LoVo (cell line): ENCODE measurements at places on chromosomes 1 and 21.

- no peak for DNase-seq
Measured at GRCh38 chr1:24984300-24984699, 54.2 kb upstream of the RUNX3 start.

GRCh38 chr1:156524481-156524869, 23.9 kb upstream of the MEF2D start:
- no peak for DNase-seq

DNA sequence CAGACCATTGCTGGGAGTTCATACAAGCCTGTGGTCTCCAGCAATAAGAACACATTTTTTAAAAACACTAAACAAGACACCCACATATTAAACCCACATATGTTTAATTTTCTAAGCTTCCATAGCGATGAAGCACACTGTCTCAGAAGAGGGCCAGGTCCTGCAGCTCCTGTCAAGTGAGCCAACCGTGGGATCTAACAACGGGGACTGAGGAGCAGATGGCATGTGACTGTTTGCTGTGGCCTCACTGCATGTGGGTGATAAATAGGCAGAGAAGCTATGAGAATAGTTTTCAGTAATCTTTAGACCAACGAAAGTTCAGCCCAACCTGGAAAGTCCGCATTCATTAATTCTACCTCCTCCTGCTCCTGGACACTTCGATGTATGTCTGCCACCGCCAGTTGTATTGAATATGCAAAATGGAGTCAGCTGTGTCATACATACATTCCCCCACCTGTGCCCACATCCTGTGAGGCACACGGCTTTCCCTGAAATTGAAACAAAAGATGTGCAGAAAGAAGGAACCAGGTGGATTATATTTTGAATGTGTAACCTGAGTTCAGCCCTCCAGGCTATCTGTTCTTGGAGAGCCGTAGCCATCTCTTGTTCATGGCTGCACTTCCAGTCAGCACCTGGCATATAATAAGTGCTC, 88.2 kb downstream of the MIS18A start:
- no peak for DNase-seq

GRCh38 chr1:152050886-152051675, 14.3 kb upstream of the S100A11 start:
- DNase-seq, result peak; percentile 28

DNA sequence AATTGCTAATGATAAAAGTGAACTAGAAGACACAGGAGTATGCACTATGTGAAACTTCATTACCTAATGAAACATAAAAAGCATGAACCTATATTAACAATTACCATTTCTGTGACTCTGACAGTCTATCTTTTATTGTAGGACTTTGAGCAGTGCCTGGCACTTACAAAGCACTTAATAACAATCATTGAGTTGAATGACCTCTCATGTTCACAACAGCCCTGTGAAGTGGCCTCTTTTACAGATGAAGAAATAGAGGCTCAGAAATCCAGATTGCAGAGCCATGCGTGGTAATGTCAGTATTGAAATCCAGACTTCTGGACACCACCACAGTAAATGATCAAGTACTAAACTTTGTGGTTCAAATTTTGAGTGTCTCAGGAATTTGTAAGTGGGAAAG, 326.4 kb downstream of the NTNG1 start:
- DNase-seq, result no peak

DNA sequence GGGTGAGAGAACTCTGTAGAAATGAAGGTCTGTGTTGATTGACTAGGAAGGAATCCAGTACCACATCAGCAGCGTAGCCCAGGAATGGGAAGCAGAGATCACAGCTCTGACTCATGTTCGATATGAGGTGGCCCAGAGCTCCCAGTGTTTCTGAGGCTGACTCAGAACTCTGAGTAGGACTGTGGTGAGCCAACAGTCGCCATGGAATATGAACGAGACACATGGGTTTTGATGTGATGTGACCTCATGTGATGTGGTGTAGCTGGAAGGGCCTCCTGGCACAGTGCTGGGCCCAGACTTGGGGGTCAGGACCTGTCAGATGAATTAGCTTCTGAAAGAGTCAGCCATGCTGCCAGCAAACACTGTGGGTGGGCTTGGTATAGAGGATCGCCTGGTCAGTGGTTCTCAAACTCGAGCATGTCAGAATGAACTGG, 237.0 kb downstream of the MRPL39 start:
- no peak for DNase-seq

GRCh38 chr1:183776731-183777130, 28.2 kb upstream of the RGL1 start:
- DNase-seq, result no peak

GRCh38 chr1:218931324-218931723, 242.4 kb upstream of the LYPLAL1 start:
- no peak for DNase-seq

GRCh38 chr1:189693140-189693539, 784.5 kb downstream of the BRINP3 start:
- no peak for DNase-seq

GRCh38 chr1:31646259-31646960, 1.7 kb upstream of the PEF1 start:
- DNase-seq, result no peak

DNA sequence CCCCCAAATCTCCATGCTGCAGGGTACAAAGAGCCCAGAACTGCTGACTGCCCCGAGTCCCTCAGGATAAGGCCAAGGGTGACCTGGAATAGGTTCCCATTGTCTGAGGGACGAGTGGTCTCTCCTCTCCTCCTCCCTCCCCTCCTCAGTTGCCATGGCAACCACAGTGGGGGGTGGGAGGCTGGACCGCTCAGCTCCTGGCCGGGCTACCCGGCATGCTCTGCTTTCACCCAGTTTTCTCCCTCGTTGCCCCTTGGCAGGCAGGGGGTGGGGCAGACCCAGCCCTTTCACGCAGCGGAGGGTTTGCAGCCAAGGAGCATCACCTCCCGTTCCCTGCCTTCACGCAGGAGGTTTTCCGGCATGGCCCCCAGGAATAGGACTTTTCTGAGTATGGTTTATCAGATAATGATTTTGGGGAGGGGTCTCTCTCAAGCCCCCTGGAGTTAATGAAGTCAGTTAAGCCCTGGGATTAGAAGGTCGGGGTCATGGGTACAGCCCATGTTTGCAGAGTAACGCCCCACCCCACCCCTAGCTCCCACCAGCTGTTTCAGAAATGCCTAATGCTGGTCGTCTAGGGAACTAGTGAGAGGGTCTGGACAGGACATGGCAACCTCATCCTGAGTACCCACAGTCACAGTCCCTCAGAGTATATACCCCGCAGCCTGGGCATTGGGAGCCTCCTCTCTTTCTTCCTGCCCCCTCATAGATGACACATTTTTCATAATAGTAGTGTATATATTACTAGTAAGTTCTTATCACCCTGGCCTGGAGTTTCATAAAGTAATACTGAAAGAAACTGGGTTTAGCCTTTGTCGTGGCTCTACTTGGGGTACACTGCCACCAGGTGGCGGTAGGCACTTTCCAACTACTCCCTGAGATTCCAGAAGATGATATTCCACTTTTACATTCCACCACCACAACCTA, 20.7 kb downstream of the C1QB start:
- DNase-seq, result peak; percentile 63

GRCh38 chr1:218874801-218875400, 298.8 kb upstream of the LYPLAL1 start:
- no peak for DNase-seq

GRCh38 chr1:160251011-160251410, 11.3 kb downstream of the DCAF8 start:
- no peak for DNase-seq

DNA sequence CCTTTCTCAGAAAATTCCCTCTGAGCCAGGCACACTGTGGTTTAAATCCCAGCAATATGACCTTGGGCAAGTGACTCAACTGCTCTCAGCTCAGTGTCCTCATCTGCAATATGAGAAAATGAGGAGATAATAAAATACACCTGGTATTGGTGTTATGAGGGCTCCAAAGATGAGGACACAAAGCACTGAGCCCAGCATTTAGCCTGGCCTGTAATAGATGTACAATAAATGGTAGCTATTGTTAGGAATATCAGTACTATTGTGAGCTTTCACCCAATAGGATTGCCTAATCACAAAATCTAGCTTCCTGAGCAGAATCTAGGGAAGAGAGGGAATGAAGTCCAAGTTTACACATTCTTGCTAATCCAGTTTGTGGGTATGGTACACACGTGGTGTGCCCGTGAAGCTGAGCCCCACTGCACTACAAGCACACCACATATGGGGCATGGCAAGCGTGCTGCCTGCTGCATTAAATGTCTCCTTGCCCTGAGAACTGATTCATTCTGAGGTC, 24.3 kb upstream of the SLC30A1 start:
- DNase-seq, result peak; percentile 6

GRCh38 chr1:167791281-167792187, 69.8 kb downstream of the MPZL1 start:
- no peak for DNase-seq

GRCh38 chr1:110091381-110091780, 20.9 kb upstream of the UBL4B start:
- DNase-seq, result no peak

- no peak for DNase-seq
Measured at GRCh38 chr1:158155673-158156072, 25.0 kb upstream of the CD1D start.

DNA sequence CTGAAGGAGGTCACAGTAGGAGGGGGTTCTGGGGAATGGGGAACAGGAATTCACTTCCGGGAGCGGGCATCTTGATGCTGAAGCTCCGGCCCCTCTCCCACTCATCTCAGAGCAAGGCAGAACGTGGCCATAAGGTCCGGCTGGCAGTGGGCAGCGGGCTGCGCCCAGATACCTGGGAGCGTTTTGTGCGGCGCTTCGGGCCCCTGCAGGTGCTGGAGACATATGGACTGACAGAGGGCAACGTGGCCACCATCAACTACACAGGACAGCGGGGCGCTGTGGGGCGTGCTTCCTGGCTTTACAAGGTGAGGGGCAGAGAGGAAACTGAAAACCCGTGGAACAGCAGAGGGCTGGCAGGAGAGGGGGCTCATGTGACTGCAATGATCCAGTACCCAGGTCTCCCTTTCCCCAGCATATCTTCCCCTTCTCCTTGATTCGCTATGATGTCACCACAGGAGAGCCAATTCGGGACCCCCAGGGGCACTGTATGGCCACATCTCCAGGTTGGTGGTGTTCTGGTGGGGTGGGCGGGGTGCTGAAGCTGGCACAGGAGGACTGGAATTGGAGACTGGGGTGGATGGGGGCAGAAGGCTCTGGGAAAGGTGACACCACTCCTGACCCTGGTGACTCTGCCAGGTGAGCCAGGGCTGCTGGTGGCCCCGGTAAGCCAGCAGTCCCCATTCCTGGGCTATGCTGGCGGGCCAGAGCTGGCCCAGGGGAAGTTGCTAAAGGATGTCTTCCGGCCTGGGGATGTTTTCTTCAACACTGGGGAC, 3.0 kb downstream of the SLC27A3 start:
- DNase-seq, result no peak

DNA sequence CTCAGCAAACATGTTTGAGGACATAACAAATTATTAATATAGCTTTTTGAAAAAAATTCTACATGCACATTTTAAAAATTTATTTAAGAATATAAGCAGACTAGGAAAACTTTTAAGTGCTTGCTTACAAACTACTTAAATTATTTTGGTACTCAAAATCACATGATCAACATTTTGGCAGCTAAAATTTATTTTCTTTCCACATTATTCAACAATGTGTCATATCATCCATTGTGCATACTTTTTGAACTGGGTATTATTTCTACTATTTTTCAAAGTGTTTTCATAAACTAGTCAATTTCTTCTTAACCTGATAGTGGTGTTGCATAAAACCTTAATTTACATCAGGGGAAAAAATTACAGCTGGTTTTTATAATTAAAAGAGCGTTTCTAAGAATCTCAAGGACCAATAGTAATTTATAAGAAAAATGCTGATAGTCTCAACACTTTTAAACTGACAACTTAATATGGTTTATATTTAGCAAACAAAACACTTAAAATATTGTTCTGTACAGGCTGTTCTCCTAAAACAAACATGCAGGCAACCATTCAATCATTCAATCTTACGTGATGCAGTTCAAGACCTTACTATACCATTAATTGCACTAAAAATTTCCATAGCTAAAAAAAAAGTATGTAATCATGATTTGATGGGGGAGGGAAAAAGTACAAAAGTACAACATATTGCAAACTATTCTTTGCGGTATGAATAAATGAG, 105.0 kb downstream of the GPATCH2 start:
- no peak for DNase-seq

DNA sequence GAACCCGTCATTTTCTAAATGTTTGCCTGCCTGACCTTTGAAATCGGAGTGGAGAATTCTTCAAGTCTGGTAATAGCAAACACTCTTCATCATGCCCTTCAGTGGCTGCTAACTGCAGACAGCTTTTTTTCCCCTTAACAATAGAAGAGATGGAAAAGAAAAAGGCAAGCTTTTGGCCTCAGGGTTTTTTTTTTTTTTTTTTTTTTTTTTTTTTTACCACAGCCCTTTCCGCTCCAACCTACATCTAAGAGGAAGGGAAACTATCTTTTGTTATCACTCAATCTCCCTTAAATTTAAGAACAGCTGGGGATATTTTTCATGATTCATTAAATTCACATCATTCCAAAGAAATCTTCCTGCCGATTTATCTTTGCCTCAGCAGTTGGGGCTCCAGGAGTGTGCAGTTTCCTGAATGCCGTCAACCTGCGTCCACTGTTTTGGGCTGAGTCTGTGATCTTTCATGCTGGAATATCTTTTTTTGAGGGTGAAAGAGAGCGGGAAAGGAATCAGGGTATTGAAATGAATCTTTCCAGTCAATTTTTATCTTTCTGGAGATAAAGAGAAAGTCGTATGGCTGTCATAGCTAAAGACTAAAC, 144.5 kb upstream of the SMYD2 start:
- DNase-seq, result no peak

GRCh38 chr1:11600836-11601235, 53.4 kb downstream of the FBXO2 start:
- no peak for DNase-seq

DNA sequence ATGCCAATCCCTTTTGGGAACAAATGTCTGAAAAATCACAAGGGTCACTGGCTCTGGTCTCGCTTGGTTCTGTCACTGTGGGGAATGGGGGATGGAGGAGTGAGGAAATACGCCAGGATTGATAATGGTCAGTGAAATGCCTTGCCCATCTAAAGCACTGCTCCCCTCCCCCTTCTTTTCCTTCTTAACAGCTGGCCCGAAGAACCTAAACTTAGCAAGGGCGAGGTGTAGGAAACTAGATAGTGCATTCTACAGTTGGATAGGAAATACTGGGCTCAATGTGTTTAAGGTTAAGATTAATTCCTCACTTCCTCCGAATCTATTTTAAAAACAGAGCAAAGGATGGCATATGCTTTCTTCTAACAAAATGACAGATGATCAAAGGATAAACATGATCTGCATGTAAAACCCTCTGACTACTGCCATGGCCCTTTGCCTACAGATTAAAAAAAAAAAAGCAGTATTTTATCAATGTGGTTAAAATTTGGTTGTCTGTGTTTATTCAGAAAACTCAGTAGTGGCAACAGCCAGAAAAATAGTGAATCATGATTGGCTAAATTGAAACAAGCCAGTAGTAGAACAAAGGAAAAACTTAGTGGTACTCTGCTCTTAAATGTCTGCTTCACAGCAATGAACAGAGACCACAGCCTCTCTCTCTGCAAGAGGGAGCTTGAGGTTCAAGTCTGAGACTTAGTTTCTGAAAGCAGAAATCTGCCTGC, 86.1 kb upstream of the VAV3 start:
- no peak for DNase-seq
